ENCODE measurements at places on chromosomes 5 and 9.

GRCh38 chr9:112354081-112354743 is 20.8 kb upstream of the PTBP3 start:
- DNase-seq, result no peak

DNA sequence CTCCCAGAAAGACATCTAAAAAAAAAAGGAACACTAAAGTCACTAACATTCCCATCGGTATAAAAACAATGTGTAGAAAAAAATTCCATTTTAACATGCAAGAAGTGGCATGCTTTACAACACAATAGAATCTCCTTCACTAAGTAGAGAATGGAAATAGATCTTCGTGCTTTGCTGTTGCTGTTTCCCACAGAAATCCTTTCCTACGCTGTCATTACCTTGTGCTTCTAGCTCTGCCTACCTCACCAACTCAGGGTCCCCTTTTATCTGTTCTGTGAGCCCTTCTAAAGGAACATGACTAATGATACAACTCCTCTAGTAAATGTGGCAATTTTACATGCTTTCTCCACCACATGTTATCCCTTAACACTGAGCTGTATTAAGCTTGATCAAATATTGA is 202.9 kb downstream of the MCTP1 start:
- no peak for DNase-seq

- no peak for DNase-seq
Measured at GRCh38 chr5:35087991-35088390, 40.2 kb upstream of the AGXT2 start.

DNA sequence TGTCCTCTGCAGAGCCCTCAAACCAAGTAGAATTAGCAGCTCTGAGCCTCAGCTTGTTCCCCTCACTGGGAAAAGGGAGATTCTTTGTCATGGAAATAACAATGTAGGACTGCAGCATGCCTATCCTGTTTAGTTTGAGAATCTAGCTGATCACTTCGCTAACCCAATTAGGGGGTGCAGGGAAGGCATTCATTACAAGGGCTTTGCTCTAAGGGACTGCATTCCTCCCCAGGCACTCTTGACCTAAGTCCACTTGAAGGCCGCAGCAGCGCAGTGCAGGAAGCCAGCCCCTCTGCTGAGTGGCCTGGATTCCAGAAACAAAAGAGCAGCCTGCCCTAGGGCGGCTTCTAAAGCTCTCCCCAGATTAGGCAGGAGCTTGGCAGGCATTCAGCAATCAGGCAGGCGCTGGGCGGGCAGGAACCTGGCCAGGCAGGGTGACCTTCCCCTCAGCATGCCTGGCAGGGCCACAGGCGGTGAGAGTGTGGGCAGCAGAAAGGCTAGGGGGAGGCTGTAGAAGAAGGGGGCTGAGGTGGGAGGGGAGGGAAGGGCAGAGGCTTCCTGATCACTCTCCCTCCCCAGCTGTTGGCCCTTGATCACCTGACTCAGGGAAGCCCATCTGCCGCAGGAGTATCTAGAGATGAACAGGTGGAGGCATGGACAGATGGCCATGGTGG is 24.8 kb downstream of the CCNJL start:
- no peak for DNase-seq

- peak; percentile 48 for DNase-seq
Measured at GRCh38 chr5:79853676-79854418, 137.2 kb downstream of the MTX3 start.

GRCh38 chr5:135826994-135827671 is 7.3 kb upstream of the SLC25A48 start:
- DNase-seq, result no peak

DNA sequence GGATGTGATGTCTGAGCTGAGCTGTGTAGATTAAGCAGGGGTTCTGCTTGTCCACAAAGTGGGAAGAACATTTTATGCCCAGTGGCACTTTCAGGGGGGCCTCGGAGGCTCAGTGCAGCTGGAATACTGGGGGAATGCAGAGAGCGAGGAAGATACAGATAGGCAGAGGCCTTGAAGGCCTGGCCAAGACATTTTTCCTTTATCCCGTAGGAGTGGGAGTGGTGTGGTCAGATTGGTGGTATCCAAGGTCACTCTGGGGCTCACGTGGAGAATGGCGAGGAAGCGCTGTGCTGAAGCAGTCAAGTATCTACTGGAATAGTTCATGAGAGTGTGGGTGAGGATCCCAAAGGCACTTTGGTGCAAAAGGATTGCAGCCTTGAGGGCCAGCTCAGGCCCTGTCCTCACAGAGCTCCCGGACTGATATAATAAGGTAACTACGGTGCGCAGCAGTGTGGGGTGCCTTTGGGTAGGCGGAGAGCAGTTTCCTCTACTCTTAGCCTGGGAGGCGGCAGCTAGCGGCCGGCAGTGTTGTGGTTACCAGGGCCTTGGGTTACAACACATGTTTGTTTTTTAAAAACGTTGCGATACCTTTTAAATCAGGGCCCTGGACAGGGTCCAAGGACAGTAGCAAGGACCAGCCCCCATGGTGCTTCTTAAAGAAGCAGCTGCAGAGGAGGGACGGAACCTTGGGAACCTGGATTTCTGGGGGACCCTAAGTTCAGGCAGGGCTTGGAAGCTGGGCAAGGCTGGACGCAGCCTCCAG is 10.8 kb upstream of the CCDC69 start:
- DNase-seq, result no peak

GRCh38 chr5:76579166-76579937 is 43.9 kb downstream of the F2RL2 start:
- DNase-seq, result no peak

- DNase-seq, result no peak
Measured at GRCh38 chr9:38145526-38146053, 76.6 kb upstream of the SHB start.

GRCh38 chr9:22040760-22041159 is 31.7 kb upstream of the CDKN2B start:
- DNase-seq, result no peak

DNA sequence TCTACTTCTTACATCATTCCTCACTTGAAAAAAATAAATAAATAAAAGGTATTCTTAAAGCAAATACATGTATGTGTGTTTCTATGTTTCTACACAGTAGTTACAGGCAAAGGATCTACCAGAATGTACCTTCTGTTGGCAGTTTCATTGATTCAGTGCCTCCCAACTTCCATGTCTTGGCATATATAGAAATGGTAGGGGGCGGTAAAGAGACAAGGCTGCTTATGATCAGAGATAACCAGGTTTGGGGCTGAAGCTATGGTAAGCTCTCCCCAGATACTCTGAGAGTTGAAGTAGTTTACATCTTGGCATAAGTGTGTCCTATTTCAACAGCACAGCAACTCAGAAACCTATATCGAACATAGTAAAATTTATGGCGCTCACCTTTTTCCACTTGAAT is 1075.4 kb upstream of the C9orf72 start:
- DNase-seq, result no peak

DNA sequence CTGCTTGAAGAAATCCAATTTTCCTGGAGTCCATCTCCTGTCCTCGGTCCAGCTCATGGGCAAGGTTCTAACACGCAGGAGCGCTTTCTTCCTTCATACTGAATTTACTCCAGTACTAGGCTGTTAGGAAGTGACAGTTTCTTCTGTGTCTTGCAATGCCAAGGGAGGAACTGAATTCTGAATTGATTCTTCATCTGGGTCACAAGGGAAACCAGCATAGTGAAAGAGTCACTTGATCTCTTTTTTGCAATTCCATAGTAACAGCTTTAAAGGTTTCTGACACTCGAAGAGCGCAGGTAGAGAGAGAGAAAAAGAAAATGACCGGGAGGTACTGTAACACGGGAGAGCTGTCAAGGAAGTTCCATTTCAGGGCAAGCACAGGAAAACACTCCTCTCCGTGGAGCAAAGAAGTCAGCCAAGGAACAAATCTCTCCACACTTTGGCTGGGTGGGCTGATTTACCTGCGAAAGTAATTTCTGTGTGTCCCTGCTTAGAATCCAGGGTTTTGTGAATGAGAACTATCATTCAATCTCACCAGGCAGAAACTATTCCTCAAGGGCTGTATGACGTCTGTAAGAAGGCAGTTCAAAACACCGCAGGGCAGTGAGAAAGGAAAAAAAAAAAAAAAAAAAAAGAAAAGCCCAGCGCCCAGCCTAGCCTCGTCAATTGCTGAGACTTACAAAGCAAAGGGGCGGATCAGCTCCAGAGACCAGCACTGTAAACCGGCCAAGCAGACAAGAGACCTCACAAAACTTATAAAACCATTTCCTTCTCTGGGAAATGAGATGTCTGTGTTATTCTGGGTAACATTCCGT is 617.8 kb downstream of the PDE4D start:
- no peak for DNase-seq

DNA sequence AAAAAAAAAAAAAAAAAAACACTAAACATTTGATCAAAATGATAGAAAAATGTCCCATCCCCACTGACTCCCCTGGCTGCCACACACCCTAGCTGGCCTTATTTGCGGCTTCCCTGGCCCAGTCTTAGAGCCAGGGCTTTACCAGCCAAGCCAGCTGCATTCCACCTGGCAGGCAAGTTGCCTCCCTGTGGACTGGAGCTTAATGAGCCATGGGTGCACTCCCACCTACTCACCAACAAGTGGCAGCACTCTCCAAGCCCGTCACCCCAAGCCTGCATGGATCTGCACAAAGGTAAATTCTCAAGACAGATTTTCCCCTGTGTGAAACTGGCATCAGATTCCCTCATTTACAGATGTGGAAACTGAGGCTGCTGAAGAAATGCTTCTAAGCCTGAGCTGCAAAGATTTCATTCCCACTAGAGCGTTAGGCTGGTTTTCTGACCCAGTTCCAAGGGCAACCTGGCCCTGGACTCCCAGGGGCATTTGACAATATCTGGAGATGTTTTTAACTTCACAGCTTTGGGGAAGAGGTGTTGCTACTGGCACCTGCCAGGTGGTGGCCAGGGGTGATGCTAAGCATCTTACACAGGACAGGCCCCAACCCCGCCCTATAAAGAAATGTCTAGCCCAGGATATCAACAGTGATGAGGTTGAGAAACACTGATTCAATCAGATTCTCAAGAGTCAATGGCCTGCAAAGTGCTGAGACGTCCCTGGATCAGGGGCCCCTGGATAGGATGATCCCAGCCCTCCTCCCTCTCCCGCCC is 21.9 kb upstream of the VDAC1 start:
- DNase-seq, result no peak

- DNase-seq, result no peak
Measured at GRCh38 chr9:101787891-101788290, 49.4 kb upstream of the GRIN3A start.

GRCh38 chr5:170643591-170643990 is 139.8 kb downstream of the KCNIP1 start:
- DNase-seq, result no peak

DNA sequence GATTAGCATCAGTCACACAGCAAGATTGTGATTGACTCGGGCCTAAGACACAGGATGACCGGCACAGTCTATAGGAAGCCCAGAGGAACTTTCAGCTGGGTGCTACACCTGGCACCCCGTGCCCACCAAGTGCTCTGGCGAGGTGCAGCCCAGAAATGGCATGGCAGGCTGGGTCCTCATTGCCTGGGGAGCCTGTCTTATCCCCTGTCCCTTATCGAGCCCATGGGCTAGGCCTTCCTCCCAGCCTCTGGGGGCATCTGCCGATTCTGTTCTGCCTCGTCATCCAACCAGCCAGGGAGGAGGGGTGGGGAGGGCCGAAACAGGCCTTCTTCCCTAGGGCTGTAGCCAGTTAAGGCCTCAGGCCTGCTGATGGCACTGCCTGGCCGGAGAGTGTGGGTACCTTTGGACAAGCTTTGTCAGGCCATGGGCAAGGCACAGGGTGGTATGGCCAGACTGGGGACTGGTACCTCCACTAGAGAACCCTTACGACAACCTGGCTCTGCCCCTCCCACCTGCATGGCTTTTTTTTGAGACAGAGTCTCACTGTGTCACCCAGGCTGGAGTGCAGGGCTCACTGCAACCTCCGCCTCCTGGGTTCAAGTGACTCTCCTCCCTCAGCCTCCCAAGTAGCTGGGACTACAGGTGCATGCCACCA is 1.6 kb downstream of the GRK6 start:
- DNase-seq, result no peak

DNA sequence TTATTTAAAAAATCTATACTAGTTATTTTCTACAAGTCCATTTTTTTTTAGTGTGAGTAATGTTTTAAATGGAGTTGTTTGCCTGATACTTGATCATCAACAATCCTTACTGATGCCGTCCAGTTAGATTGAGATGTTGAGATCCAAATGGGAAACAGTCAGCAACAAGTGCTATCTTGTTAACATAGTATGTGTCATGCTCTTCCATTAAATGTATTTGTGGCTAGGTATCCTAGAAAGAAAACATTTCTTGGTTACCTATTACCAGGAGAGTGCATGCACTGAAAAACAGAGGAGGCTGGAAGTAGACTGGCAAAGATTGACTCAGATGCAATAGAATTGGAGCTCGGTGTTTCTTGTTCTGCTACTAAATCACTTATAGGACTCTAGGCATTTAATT is 123.4 kb upstream of the MAN2A1 start:
- no peak for DNase-seq

DNA sequence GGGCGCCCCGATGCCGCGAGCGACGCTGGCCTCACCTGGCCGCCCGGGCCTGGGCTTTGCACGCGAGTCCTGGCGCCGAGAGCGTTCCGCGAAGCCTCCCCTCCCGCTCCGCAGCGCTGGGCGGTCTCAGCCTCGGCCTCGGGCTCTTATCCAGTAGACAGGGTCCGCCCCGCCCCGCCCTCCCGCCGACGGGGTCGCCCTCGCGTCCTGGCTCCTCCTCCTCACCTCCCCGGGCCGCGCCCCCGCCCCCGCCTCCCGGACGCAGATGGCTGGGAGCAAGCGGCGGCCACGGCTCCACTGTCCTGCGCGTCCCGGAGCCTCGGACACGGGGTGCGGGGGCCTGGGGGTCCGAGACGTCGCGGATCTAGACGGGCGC is at the start of gene SLC6A3:
Gene SLC6A3 (minus strand): TSS at position 128 of the 376 bp plus-strand sequence. CDS start 2,243 bp downstream, outside the sequence.
- DNase-seq, result peak; percentile 8

DNA sequence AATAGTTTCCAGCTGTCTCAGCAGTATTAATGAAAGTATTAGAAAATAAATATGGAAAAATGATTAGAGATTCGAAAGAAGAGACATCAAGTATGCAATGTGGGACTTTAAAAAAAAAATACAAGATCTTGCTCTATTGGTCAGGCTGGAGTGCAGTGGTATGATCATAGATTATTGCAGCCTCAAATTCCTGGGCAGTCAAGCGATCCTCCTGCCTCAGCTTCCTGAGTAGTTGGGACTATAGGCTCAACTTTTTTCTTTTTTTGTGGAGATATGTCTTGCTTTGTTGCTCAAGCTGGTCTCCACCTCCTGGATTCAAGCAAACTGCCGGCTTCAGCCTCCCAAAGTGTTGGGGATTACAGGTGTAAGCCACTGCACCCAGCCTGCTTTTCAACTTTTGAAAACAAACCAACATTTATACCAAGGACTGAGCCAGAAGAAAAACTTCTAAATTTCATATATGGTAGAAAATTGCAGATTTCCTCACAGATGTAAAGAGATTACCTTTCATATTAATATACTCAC is 323.1 kb downstream of the ADGRV1 start:
- DNase-seq, result no peak

DNA sequence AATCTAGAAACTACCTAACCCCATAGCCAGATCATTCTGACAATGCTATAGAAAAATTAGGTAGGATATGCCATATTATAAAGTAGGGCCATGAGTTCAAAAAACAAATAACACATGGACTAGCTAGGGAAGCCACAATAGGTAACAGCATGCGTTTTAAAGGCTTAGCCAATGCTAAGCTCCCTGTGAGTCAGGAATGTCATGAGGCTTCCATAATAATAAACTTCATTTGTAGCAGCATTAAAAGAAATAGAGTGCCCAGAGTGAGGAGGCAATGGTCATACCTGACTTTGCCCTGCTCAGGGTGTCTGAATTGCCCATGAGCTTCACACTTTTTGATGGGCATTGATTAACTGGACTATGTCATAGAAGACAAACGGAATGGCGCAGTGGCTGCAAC is 15.8 kb downstream of the FOXE1 start:
- DNase-seq, result no peak

- no peak for DNase-seq
Measured at GRCh38 chr9:17752021-17752420, 173.2 kb downstream of the SH3GL2 start.

GRCh38 chr5:108174286-108174685 is 207.6 kb downstream of the FBXL17 start:
- no peak for DNase-seq
